Stimulated activated CD8-positive, alpha-beta memory T cell treated with anti-CD3 and anti-CD28 coated beads, Interleukin-7, amount 100 ng/mL, for 48 hours (primary cell): ENCODE measurements at places on chromosomes 7 and 10.

- DNase-seq: no peak
Measured at GRCh38 chr7:68712956-68713495, 885.2 kb upstream of the AUTS2 start.

- DNase-seq: no peak
Measured at GRCh38 chr10:18659819-18660535, 746 bp downstream of the ARL5B start.

- DNase-seq: no peak
Measured at GRCh38 chr7:155009570-155010157, 6.7 kb upstream of the PAXIP1 start.

DNA sequence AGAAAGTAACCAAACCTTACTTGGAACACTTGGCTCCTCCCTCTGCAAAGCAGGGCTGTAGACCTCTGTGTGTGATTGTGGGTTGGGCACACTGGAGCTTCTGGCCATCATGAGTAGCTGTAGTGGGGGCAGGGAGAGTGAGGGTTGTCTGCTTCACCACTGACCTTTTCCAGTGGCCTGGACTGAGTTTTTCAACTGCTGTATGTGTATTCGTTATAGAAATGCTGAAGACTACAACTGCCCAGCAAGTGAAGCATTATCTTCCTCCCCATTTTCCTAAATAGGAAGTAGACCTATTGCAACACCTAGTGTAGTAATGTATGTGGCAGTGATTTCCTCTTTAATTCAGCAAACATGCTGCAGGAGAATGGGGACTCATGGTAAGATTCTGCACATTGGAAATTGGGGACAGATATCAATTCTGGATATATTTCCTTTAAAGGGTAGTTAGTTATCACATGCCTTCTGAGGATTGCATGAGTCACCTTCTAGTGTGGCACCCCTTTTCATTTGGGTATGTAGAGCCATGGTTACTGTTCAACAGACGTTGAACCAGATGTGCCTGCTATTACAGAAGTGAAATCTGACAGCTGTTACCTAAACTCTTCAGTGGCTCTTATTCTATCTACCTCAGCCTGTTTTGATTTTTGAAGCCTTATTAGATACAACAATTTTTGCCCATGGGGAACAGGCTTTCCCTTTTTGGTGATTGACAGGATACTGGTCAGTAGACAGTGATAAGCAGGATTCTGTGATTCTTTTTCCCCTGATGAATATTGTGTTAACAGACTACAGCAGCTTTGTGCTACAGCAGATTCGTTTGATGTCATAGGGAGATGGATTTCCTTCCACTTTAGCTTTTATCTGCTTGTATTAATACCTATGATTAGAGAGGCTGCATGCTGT lies 130.9 kb downstream of the SND1 start:
- DNase-seq: no peak

- DNase-seq: no peak
Measured at GRCh38 chr10:91022390-91022789, 101.5 kb upstream of the ANKRD1 start.

GRCh38 chr7:87806150-87806549 lies 70.0 kb downstream of the SLC25A40 start:
- DNase-seq: no peak
